MM.1S (cell line): ENCODE measurements at places on chromosomes 1 and 21.

DNA sequence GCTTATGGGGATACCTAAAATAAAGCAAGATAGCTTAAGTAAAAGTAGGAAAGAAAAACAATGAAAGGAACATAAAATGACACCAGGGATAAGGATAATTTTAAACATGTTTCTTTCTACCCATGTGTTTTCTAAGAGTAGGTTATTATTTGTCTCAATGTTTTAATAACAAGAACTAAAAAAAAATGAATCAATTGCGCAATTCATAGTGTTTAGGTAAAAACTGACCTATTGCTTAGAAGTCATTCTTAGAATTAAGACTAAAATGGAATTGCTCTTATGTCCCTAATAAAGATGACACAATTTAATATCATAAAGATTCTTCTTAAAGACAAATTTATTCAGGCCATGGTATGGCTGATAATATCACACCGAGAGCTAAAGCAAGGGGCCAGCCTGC lies 58.0 kb upstream of the COL24A1 start:
- no peak for DNase-seq

GRCh38 chr1:116373431-116374352 lies 648 bp downstream of the ATP1A1 start:
- peak; percentile 40 for DNase-seq

DNA sequence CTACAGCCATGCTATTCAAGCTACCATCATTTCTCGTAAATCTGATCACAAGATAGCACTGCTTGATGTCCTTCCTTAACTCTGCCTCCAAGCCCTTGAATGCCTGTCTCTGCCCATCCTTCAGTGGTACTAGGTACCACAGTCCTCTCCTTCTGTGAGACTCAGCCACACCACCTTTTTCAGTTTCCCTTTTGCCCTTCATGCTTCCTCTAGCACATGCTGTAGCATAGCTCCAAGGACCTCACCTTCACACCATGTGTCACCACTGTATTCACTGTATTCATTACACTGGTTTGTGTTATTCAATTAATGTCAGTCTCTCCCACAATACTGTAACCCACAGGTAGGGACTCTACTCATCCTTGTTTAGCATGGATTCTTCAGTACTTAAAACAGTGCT lies 8.0 kb upstream of the TP53BP2 start:
- peak; percentile 55 for DNase-seq

- DNase-seq: no peak
Observed at GRCh38 chr1:199290186-199290585, 651.3 kb downstream of the PTPRC start.

DNA sequence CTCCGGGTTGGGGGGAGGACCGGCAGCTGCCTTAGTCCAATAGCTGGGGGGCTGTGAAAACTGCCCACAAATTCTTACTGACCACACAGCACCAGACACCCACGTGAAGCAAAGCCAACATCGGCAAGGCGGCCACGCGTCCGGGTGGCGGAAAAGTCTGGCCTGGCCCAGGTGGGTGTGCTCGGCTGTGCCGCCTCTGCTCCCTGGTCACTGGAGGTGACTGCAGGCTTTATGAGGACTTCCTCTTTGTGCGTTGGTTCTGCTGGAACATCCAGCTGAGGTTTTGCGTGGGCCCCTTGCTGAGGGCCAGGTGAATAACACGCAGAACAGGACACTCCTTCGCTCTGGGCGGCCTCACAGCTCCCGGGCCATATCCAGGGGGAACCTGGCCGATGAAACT lies 35.4 kb downstream of the FAAP20 start:
- DNase-seq: no peak

- no peak for DNase-seq
Observed at GRCh38 chr1:190754666-190755065, 277.0 kb upstream of the BRINP3 start.

DNA sequence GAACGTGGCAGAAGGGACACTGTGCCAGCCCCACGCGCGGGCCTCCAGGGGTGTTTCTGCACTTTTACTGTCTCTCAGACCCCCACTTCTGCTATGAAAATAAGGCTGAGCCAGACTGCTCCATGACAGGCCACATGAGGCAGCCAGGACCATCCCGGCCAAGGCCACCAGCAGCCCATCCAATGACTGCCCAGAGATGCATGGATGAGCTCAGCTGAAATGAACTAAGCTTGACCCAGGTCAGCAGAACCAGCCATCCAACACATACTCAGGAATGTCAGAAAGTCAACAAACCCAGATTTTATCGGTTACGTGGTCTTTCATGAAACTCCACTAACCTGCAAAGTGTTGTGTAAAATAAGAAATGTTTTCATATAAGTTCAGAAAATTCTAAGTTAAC lies 51.2 kb downstream of the CCDC185 start:
- DNase-seq: no peak

DNA sequence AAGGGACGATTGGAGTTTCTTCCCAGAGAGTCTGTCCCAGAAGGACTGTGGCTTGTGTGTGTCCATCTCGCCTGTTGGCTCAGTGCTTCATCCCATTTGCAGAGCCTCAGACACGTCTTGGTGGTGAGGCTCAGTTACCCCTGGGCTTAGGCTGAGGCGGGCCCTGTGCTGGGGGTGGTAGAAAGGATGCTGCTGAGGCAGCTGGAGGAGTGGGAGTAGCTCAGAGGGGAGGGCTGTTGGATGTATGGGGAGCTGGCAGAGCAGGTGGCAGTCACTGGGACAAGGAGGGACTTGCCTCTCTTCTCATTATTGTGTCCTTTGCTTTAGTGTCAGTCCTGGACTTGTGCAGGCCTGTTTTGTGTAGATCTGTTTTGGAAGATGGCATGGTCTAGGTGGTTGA lies 7.3 kb upstream of the MIIP start:
- no peak for DNase-seq
